ENCODE measurements at places on chromosomes 5 and 9. TPM values are rescaled to one million over a fixed set of nuclear protein-coding genes. Genes with fewer than 3 reads are reported as not detected.
A peak's percentile ranks its signal among the peaks of the same experiment; 100 is the strongest.

DNA sequence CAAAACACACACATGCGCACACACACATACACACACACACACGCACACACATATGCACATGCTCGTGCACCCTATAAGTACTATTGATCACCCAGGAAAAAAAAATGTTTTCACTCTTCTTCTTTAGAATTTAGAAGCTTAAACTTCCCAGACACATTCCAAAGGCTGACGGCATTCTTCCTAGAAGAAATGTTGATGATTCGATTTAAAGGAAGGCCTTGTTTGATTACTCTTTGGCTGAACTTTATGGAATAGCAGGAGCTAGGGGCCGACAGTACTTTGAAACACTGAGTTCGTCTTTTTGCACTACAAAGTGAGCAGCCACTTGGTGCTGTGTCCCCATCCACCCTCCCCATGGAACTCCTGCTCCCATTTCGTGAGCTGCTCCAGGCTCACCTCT is 113.2 kb downstream of the EGFLAM start:
- H3K4me3 ChIP-seq, result no peak overlapping the region
- no peak for DNase-seq
- no peaks in the 10 kb centered on the region for H3K4me1 ChIP-seq
- no peaks in the 10 kb centered on the region for H3K36me3 ChIP-seq
- no peaks in the 10 kb centered on the region for H3K27me3 ChIP-seq

- H3K27ac ChIP-seq, result no peak overlapping the region
- H3K36me3 ChIP-seq, result no peaks in the 10 kb centered on the region
- H3K27me3 ChIP-seq, result no peaks in the 10 kb centered on the region
Observed at GRCh38 chr9:125532812-125533594, 174.0 kb downstream of the MAPKAP1 start.

- H3K4me3 ChIP-seq, result no peak overlapping the region
- no peak for DNase-seq
- H3K4me1 ChIP-seq, result no peaks in the 10 kb centered on the region
- no peaks in the 10 kb centered on the region for H3K36me3 ChIP-seq
- no peak overlapping the region for H3K27ac ChIP-seq
- H3K27me3 ChIP-seq, result no peaks in the 10 kb centered on the region
Observed at GRCh38 chr5:56734091-56734694, 81.2 kb upstream of the MAP3K1 start.

DNA sequence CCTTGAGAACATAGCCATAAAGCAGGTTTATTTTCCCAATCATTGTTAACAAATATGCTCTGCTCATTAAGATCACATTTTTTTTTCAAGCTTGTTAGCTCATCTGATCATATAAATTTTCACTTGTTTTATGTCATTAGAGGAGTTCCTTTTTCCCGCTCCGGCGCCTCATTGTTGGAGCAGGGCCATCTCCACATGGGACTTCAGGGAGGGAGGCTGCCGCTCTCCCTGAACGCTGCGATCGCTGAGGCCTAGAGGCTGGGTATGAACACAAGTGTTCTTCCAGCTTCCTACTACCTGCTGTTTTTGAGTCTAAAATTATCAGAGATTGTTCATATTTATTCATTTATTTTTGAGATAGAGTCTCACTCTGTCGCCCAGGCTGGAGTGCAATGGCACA is 246.9 kb downstream of the MPDZ start:
- H3K4me1 ChIP-seq, result no peaks in the 10 kb centered on the region
- H3K27me3 ChIP-seq, result no peaks in the 10 kb centered on the region
- DNase-seq, result no peak
- H3K36me3 ChIP-seq, result no peaks in the 10 kb centered on the region

GRCh38 chr9:137308057-137308619 is 6.1 kb upstream of the NRARP start:
- H3K4me3 ChIP-seq, result no peak overlapping the region
- no peaks in the 10 kb centered on the region for H3K36me3 ChIP-seq
- H3K27me3 ChIP-seq, result no peaks in the 10 kb centered on the region
- H3K4me1 ChIP-seq, result peaks cover 46% of the 10 kb centered on the region
- no peak for DNase-seq

DNA sequence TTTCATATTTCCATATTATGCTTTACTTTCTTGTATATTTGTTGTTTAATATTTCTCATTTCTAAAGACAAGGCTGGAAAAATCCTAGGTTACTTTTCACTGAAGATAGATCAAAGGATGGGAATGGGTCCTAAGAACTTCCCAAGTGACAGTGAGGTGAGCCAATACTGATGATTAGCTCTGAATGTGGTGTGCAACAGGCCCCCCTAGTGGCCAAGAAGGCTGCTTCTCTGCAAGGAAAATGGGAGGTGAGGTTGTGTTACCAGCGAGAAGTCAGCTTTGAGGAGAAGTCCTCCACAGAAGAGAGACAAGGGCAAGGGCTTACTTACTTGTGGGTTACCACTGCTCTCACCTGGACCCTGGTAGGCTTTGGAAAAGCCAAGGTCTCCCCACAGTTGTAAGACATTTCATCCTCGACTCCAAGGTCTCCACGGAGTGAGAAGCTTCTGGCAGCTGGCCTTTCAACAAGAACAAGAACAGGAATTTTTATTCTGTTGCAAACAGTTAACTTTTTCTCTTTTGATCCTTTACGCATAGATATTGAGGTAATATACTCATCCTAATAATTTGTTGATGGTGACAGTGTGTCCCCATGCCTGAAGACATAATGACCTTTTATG is 69.9 kb downstream of the MAMDC2 start:
- H3K4me1 ChIP-seq, result no peaks in the 10 kb centered on the region
- no peaks in the 10 kb centered on the region for H3K36me3 ChIP-seq
- H3K4me3 ChIP-seq, result no peak overlapping the region
- H3K27ac ChIP-seq, result no peak overlapping the region
- DNase-seq, result peak; percentile 54

Gene TLE1
- total RNA-seq, result 43.8 TPM

Gene ZNF366
- 0.47 TPM for total RNA-seq

Gene AGXT2
- total RNA-seq, result not detected

Gene KIF4B
- total RNA-seq, result not detected

Gene IFNA2
- not detected for total RNA-seq

Gene HMMR
- total RNA-seq, result 44.5 TPM

Gene SEMA6A
- 89.9 TPM for total RNA-seq

Gene HAPLN1
- 5.9 TPM for total RNA-seq
